ENCODE measurements at places on chromosomes 7 and 10.

- DNase-seq = no peak
Observed at GRCh38 chr10:77574438-77574837, 63.2 kb downstream of the KCNMA1 start.

- DNase-seq = no peak
Observed at GRCh38 chr7:100968650-100969049, 715 bp upstream of the MUC12 start.

DNA sequence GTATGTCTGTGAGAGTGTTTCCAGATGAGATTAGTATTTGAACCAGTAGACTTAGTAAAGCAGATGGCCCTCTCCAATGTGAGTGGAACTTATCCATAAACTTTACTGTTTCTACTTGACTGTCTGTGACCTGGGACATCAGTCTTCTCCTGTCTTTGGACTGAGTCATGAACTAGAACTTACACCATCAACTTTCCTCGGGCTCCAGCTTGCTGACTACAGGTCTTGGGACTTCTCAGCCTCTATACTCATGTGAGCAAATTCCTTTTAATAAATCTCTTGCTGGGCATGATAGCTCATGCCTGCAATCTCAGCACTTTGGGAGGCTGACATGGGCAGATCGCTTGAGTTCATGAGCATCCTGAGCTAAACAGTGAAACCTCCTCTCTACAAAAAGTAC, 25.7 kb upstream of the WAPL start:
- DNase-seq = no peak

- DNase-seq = no peak
Observed at GRCh38 chr10:35471435-35471834, 133.7 kb upstream of the GJD4 start.

GRCh38 chr10:27470885-27471284, 33.2 kb upstream of the RAB18 start:
- no peak for DNase-seq

GRCh38 chr7:35356495-35356894, 102.6 kb upstream of the TBX20 start:
- DNase-seq = no peak

DNA sequence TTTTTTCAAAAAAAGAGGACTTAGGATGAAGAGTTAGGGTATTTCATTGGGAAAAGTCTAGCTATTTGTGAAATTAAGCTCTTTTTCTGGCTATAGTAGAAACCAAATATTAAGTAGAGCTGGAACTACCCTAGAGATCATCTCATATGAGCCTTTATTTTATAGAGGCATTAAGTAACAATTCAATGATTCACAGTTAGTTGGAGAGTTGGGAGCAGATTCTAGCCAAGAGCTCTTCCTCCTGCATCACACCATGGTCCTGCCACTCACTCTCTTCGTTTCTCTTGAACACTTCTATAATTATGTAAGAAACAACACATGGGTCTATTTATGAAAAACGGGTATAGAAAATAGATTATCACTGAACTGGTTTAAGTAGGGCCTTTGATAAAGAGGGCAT, 76.1 kb upstream of the ANK3 start:
- DNase-seq = no peak

DNA sequence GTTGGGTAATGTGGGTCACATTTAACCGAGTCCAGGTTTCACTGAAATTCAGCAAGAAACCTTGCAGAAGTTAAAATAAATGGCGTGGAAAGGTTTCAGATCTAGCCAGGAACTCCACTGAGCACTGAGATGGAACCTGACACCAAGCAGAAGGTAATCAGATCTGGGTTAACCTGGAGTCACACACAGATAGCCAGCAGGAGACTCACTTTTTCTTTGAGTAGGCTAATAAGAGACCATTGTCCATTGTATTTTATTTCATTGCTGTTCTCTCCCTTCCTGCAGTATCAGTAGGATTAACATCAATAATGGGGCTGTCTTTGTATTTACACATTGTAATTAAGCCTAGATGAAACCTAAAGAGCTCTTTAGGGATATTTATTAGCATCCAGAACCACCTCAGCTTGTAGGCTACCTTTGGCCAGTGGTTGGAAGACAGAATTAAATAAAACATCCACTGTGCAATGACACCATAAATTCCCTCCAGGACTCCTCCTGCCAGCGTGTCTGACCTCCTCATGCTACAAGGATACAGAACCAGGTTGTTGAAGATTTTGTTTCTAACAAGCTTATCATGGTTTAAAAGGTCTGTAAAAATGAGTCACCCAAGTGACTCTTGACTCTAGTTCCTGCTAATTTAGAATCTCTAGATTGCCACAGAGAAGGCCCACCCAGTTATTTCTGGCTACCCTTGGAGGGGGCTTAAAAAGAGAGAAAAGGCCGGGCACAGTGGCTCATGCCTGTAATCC, 151.1 kb downstream of the SORCS1 start:
- no peak for DNase-seq

- no peak for DNase-seq
Observed at GRCh38 chr10:74916283-74916682, 89.9 kb downstream of the KAT6B start.

DNA sequence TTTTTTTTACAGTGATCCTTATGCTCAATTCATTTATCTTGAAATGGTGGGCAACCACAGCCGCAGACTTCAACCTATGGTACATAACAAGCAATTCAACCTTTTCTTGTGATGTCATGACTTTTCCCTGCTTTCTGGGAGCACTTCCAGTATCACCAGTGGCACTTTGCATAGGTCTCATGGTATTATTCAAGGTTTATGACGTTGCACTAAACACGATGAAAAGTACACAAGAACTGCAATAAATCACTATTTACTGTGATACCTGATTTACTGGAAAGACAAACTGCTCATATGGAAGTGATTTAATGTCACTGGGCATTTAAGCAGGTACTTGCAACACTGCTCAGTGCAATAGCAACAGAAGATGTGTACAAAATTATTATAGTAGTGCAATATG, 251.7 kb upstream of the CXCL12 start:
- no peak for DNase-seq

- DNase-seq = no peak
Observed at GRCh38 chr7:5070206-5070605, 24.5 kb downstream of the RBAK start.

GRCh38 chr10:3729397-3729976, 55.5 kb downstream of the KLF6 start:
- no peak for DNase-seq

DNA sequence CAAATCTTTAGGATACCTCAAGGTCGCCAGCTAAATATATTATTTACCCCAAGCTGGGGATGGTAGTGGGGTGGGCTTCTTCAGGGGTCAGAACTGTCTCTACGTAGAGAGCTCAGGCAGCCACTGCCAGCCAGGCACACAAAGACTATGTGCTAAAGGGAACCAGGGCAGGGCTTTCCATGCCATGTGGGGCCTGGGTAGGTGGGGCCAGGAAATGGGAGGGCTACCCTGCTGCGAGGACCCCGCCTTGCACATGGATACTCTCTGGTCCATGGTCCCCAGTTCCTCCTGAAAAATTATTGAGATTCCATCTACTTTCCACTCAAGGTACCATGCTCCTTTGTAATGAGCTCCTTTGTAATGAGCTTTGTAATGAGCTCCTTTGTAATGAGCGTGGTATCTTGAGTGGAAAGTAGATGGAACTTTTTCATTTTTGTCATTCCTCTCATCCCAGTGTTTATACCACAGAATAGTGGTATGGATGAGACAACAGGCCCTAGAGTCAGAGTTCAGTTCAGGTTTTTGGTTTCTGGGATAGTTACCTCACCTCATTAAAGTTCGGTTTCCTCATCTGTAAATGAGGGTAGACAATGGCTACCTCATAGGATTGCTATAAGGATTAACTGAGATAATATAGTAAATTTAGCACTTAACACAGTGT, 5.8 kb downstream of the SYNPO2L start:
- DNase-seq = no peak

DNA sequence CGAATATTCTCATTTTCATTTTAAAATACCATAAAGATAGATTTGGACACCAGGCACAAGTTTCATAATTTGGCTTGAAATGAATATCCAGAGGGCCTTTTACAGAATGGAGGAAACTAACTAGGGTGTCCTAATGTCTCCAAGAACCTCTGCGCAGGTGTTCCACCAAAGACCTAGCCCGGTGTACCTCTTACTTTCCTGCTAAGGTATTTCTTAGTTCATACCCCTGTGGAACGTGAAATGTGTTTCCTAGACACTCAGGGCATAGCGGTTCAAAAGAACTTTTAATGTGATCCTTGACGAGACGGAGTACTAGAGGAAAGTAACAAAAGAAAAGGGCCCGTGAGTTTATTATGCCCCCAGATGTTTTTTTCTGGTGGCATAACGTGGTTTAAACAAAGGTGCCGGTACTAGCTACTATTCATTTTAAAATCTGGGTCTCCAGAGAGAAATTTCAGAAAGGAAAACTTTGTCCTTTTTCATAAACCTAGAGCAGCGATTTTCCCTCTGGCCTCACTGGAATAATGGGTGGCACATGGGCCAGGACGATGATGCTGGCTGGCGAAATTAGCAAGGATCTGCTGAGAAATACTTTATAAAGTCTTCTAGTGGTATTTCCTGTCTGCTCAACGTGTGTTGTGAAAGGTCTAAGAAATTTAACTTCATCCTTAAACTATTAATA, 1.4 kb downstream of the APBB1IP start:
- no peak for DNase-seq

GRCh38 chr7:128176696-128177095, 64.4 kb upstream of the LEP start:
- DNase-seq = no peak

DNA sequence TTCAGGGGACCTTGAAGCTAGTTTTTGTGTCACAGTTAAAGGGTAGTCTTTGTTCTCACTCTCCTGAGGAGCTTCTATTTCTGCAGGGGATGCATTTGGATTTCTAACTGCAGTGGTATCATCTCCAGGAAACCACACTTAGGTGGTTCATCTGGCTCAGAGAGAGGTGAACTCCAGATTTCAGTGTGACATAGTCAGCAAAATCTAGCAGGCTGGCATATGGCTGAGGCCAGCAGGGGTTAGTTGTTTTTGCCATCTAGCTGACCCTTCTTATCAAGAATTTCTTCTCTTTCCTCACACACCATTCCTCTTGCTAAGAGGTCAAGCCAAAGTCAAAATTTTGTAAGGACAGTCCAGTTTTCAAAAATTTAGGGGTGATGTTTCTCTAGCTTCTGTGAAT, 248.2 kb downstream of the REEP3 start:
- no peak for DNase-seq

DNA sequence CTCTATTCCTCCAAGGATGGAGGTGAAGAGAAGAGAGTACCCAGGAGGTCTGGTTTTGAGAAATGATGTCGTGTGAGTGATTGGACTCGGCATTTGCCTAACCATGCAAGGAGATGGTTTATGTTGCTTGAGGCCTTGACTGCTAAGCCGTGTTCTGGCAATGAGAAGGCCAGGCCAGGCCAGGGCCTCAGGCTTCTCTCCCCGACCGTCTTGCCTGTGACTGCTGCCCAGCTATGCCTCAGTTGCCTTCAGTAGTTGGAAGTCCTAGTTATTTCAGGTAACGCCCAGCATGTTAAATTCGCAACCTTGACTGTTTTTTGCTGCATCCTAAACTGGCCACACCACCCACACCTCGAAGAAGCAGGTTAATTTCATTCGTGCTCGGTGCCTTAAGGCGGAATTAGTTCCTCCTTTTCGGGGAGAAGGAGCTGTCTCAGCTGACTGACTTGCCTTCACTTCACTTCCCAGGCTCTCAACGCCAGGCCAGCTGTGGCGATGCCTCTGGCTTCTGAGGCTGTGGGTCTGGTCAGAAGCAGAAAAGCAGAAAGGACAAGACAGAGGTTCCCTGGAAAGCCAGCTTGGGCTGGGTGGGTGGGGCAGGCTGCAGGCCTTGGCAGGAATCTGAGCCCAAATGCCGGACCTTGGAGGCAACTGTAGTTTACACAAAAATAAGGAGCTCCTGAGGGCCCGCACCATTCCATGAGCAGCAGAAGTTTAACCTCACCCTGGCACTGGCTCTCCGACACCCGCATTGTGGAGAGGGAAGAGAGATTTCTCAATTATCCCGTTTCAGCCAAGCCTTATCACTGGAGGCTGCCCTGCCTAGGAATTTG, 61.9 kb upstream of the SAMD8 start:
- no peak for DNase-seq

GRCh38 chr7:89311886-89312285, 516.3 kb upstream of the TEX47 start:
- DNase-seq = no peak

DNA sequence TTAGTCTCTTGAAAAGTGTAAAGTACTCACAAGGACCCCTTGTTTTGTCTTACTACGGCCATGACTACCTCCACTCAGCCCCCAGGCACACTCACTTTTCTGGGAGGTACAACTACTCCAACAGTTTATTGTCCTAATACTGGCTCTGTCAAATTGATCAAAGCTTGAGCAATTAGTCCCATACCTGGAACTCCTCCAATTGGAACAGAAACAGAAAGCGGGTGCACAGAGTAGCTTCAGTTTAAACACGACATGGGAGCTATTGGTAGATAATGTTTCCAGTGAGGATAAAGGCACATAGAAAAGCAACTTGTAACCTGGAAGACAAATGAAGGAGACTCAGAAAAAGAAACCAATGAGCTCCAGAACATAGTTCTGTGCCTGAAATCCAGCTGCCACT, 7.7 kb upstream of the GPR37 start:
- DNase-seq = no peak

- DNase-seq = no peak
Observed at GRCh38 chr7:103292122-103292521, 5.1 kb upstream of the PMPCB start.

DNA sequence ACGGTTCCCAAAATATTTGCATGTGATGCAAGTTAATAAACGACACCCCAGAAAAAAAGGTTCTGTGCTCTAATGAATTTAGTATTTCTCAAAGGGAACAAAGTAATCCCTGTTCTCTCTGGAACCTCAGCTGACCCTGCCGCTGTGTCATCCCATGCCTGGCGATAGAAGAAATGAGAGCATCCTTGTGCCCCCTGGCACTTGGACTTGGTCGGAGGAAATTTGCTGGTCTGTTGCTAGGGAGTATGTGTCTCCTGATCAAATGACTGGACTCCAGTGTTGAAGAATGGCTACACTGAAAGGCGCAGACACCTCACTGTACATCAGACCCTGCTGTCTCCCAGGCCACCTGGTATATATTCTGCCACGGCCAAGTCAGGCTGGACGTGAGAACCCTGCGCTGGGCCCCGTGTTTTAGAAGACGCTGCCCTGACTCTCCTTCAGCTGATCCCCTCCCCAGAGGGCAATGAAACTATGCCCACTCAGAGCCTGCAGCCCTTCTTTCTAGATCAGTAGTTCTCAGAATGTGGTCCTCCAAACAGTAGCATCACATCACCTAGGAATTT, 67.2 kb downstream of the THNSL1 start:
- DNase-seq = no peak

DNA sequence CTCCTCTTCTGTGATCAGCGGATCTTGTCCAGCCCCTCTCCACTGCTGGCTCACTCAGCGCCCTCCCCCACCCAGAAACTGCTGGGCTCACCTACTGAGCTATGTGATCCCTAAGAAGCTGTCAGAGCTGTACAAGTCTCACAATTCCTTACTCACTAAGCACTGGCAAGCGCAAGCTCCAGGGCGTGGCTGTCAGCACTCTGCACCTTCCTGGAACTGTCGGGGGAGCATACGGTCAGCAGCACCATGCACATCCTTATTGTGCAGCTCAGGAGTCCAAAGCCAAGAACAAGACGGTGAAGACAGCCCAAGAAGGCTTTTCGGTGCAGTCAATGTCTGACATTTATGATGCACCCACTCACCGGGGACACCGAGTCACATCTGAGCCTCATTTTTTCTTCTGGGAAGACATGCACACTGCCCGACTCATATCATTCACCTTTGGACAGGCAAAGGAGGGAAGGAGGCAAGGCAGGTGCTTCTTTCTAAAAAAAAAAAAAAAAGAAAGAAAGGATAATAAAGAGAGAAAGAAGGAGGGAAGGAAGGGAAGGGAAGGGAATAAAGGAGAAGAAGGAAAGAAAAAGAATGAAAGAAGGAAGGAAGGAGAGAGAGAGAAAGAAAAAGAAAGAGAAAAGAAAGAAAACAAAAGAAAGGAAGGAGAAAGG, 56.3 kb downstream of the ASB13 start:
- DNase-seq = no peak
